ENCODE measurements at places on chromosomes 1 and 21.

DNA sequence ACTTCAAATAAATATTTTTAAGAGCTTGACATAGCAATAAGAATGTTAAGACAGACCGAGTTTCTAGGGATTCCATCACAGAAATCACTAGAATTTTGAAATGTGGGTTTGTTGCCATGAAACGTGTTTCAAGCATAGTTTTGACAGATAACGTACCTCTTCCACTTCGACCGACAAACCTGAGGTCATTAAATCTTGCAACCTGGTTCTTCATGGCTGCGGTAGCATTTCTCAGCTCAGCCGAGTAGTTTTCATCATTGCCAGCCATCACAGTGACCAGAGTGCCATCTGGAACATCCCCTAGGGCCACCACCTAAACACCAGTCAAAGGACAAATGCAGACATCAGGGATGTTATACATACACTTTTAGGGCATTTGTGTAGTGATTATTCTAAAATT lies 168.7 kb downstream of the RUNX1 start:
- DNase-seq, result no peak

- no peak for DNase-seq
These were observed 261.6 kb downstream of the SPATA17 start for GRCh38 chr1:217892750-217893149.

DNA sequence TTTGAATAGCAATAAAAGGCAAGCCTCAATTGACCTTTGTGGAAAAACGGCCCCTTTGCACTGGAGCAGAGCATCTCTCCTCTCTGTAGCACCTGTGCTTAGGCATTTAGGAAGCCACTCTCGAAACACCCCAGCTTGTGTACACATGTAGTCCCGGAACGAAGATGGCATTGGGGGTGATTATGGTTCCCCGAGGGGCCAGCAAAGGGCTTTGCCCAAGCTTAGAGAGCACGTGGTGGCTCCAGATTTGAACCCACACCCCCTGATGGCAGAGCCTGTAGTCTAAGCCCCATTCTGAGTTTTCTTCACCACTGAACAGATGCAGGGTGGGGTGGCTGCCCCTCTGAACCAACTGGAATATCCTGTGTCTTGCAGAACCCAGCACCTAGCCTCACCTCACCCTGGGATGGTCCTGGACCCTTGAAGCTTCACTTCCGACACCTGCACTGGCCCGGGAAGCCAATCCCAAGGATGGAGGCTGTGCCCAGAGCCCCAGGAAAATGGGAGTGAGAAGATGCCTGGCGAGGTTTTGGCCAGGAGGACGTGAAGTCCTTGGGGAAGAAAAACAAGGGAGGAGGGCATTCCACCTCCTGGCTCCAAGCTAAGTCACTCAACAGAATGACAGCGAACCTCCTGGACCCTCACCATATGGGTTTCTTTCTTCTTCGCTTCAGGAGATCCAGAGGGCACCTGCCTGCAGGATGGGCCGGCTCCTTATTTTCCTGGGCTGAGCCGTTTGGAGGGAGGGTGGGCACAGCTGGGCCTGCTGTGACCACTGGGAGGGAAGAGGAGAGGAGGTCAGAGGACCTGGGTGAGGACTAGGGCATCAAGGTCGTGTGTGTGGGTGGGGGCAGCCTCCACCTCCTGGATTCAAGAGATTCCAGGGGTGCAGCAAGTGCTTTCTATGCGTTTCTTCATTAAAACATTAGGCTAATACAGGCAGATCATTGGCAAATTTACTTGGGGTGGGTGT lies 37.7 kb downstream of the IGFN1 start:
- no peak for DNase-seq

GRCh38 chr1:189962181-189962580 lies 515.5 kb downstream of the BRINP3 start:
- DNase-seq, result no peak

DNA sequence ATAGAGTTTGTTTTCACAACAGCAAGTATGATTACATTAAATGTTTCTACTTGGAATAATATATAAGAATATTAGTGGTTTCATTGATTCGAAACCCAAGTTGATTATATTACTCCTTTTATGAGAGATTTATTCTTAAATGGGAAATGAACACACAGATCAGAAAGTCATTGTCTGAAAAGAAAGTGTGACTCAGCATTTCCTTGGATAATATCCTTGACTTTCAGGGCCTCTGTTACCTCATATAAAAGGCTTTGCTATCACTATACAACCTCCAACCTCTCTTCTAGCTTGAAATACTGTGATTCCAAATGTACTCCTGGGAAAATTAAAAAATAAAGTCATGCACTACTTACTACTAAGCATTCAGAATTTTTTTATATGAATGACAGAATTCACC lies 295.3 kb upstream of the LYPLAL1 start:
- no peak for DNase-seq

GRCh38 chr1:165598676-165599059 lies 32.4 kb upstream of the MGST3 start:
- DNase-seq, result no peak

GRCh38 chr1:105027838-105028471 lies 1278.3 kb downstream of the AMY1C start:
- no peak for DNase-seq

GRCh38 chr1:235873045-235873444 lies 6.3 kb upstream of the LYST start:
- DNase-seq, result no peak

- no peak for DNase-seq
These were observed 1.6 kb upstream of the LEFTY2 start for GRCh38 chr1:225942574-225942973.

- DNase-seq, result no peak
These were observed 2.2 kb downstream of the TTC3 start for GRCh38 chr21:37075214-37075770.

- no peak for DNase-seq
These were observed 977 bp downstream of the PRPF3 start for GRCh38 chr1:150322310-150322709.

- no peak for DNase-seq
These were observed 348.8 kb downstream of the HHAT start for GRCh38 chr1:210677533-210677932.

DNA sequence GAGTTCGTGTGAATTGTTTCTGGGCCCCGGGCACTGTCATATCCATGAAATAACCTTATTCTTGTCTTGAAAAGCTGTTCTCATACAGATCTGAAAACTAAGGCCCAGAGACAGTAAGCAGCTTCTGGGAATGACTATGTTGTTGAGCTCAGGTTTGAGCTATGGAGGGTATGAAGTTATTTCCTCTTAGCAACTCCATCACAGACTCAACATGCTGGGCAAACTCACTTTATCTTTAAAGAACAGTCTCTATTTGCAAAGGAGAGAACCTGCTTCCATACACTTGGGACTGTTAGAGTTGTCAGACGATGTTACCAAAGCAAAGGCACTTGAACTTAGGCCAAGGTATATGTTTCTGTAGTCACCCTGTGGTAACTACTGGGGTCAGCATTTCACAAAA lies 90.0 kb downstream of the GPR88 start:
- no peak for DNase-seq

GRCh38 chr1:244050014-244050834 lies 859 bp upstream of the ZBTB18 start:
- DNase-seq, result no peak

- no peak for DNase-seq
These were observed 97.5 kb downstream of the SMYD2 start for GRCh38 chr1:214378492-214378891.

DNA sequence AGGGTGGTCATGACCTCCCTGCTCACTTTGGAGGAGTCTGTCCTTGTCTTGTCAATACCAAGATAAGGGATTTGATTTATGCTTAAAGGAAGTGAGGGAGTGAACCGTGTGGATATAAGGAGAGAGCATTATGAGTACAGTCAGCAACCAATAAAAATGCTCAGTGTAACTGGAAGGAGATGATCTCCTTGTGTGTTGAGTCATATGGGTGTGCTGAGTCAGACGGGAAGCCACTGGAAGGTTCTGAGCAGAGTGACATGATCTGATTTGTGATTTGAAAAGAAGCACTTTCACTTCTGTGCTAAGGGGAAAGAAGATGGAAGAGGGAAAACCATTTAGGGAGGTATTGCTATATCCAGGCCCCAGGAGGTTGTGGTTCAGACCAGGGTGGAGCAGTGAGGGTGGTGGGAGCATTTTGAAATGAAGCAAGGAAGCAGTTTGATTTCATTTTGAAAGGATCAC lies 2.5 kb upstream of the BCL10 start:
- DNase-seq, result no peak

GRCh38 chr1:111320066-111320879 lies 29.6 kb downstream of the CHIA start:
- DNase-seq, result no peak

- no peak for DNase-seq
These were observed 127.0 kb downstream of the GREM2 start for GRCh38 chr1:240484804-240485443.

GRCh38 chr1:6743189-6744101 lies 41.8 kb upstream of the CAMTA1 start:
- DNase-seq, result peak; percentile 50

- peak; percentile 21 for DNase-seq
These were observed 26.6 kb downstream of the CRYAA start for GRCh38 chr21:43195121-43196021.

DNA sequence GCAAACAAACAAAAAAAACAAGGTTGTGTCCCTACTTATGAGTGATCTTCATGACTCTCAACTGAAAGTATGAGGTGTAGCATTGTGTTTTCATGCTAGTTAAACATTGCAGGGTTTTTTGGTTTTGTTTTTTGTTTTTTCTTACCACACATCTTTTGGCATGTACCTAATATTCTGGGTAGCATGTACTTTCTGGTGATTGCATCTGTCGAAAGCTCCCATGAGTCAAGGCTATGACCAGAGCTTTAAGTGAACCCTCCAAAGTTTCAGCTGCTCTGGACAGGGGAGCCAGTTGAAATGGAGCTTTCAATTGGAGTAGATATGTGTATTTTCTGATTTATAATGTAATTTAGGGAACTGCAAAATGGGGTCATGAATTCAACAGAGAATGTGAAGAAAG lies 115.5 kb downstream of the KCNK2 start:
- no peak for DNase-seq

DNA sequence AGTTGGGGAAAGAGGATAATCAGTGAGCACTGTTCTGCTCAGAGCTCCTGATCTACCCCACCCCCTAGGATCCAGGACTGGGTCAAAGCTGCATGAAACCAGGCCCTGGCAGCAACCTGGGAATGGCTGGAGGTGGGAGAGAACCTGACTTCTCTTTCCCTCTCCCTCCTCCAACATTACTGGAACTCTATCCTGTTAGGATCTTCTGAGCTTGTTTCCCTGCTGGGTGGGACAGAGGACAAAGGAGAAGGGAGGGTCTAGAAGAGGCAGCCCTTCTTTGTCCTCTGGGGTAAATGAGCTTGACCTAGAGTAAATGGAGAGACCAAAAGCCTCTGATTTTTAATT lies 42.7 kb downstream of the YARS1 start:
- DNase-seq, result no peak

- no peak for DNase-seq
These were observed 693.1 kb downstream of the RWDD3 start for GRCh38 chr1:95927061-95927460.

DNA sequence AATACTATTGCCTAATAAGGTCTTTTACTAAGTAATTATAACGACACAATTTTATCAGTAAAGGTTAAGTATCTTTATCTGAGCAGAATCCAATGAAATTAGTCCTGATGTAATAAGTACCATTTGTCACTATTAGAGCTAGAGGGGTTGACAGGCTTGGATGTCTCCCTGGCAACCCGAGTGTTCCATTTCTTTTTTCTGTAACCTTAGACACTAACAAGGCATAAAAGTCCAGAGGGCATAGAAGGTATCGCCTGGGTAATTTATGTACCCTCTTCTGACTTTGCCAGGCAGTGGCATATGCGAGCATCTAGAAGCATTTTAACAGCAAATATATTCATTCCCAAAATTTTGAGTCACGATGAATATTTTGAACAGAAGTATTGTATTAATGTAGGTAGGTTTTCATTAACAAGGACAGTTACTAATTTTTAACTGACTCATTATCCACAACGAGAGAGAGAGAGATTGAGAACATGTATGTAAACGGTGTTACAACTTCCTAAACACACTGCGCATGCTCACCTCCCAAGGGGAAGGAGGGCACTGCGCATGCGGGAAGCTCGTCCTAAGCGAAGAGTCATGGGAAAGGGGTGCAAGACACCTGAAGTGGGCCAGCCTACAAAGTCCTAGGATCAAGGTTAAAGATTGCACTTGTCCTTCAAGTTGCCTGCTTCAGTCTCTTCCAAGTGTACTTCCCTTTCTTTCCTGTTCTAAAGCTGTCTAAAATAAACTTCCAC lies 423.9 kb downstream of the DSCAM start:
- DNase-seq, result no peak

- DNase-seq, result no peak
These were observed 27.8 kb downstream of the GBP6 start for GRCh38 chr1:89391686-89392085.

- DNase-seq, result no peak
These were observed 2.8 kb downstream of the MYCL start for GRCh38 chr1:39898648-39899603.

DNA sequence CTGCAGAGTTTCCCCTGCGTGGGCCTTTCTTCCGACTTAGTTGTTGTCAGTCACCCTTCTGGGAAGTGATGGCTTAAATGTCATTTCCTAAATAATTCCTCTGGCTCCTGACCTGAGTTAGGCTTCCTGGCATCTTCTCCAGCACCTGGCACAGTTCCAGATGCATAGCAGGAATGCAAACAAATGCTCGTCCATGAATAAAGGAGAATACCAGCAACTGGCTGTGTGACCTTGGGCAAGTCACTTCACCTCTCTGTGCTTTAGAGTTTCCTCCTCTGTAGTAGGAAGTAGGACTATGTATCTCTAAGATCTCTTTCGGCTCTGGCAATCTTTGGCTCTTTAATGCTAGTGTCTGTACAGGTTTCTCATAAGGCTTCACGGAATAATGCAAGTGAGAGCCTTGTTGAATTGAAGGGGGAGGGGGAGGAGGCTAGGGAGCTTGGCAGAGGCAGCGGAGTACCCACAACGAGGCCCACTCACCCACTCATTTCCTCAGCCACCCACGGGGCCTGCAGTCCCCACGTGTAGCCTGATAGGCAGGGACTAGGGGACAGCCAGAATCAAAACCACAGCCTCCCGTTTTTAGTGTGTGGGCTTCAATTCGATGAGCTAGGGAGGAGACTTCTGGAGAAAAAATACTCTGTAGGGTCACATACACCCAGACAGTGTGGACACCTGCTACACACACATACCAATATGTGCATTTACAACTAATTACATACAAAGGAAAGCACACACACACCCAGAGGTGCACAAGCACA lies 48.1 kb downstream of the TENT5C start:
- DNase-seq, result peak; percentile 50

GRCh38 chr1:91148641-91149069 lies 126.8 kb upstream of the ZNF644 start:
- no peak for DNase-seq

Measured in activated T-cell treated with anti-CD3 and anti-CD28 coated beads, Interleukin-2, amount 50 U/mL, for 24 hours (primary cell).